ENCODE measurements at places on chromosomes 12 and 14.

DNA sequence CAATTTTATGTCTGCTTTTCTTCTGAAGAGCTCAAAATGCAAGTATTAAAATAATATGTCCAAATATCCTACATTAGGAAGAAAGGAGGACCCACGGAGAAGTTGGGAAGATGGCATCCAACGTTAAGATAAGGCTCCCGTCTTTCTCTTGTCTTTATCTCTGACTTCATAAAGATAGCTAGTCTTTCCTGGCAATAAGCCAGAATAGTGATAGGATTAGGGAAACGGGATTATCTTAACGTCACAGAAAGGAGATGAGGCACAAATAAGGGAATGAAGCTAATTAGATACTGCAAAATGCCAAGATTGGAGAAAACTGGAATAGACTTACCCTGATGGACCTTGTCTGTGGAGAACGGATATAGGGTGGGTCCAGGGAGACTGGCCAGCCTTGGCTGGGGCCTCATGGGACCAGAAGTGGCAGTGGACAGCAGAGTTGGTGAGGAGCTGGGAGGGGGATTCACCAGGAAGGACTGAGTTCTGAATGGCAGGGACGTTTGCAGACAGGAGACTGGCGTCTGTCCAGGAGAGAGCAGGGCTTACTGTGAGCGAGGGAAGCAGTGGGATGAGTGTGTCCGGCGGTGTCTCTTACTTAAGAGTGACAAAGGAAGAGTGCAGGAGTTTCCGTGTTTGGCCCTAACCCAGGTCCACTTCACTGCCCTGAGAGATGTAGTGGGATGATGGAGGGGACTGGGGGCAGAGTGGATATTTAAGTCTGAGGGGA lies 119.9 kb downstream of the CACNA1C start:
- DNase-seq: no peak

DNA sequence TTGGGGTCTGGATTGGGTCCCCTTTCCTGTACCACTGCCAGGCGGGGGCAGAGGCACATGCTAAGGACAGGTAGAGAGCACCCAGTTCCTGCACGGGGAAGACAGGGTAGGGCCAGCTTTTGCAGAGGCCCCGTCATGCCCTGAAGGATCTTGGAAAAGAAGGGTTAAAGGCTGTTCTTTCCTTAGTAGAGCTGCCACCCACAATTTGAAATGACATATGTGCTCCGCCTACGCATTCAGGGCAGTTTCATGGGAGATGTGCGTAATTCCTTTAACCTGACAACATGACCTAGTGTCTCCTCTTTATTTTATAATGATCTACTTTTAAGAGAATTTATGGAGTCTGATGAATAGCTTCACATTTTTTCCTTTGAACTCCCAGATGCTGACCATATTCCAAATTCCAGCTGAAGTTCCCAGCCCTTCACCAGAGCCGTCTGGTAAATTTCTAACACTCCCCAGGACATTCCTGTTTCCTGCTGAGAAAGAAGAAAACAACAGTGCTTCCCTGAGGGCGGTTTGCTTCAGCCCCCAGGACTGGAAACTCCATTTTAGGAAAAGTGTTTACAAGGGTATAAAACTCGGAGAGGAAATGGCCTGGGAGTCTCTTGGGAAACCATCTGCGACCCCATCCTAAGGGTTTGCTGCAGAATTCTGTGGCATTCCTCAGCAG lies 58.9 kb upstream of the PLEKHG3 start:
- no peak for DNase-seq

DNA sequence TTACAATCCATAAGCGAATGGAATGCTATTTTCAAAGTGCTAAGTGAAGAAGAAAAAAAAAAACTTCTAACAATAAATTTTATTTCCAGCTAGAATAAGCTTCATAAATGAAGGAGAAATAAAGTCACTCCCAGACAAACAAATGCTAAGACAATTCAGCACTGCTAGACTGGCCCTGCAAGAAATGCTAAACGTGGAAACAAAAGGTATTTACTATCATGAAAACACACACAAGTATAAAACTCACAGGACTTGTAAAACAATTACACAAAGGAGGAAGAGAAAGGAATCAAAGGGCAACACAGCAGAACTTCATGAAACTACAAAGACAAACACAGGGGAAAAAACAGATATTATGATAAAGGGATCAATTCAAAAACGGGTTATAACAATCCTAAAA lies 85.8 kb upstream of the NELL2 start:
- no peak for DNase-seq

- no peak for DNase-seq
Observed at GRCh38 chr12:118269806-118270205, 102.9 kb downstream of the TAOK3 start.

DNA sequence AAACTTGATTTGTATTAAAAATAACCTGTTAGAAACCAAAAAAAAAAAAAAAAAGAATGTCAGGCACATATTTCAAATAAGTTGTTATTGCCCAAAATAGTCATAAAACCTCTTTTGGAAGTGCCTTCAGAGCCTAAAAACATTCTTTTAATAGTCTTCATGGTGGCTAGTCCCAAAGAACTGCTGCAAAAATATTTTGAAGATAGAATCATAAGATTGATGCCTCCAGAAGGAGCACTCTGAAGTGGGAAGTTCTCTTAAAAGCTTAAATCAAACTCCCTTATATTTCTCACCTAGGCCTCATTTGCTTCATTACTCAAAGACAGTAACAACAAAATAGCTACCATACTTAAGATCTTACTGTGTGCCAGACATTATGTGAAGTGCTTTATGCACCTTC lies 27.2 kb upstream of the NT5DC3 start:
- DNase-seq: no peak

DNA sequence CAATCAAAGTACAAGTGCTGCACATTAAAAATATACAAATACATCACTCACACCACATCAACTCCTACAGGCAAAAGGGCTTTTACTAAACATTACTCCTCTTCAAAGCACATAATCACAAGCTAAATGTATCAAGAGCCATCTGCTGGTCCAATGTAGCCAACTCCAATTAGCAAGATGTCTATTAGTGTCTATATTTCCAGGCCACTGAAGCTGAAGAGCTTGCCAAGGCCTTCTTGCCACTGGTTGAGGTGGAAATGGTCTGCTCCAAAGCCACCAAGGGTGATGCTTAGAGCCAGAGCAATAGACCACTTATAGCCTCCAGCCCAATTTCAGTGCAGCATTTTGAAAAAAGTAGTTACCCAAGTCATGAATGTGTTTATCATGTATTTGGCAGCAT lies 54.4 kb downstream of the RASSF9 start:
- no peak for DNase-seq

DNA sequence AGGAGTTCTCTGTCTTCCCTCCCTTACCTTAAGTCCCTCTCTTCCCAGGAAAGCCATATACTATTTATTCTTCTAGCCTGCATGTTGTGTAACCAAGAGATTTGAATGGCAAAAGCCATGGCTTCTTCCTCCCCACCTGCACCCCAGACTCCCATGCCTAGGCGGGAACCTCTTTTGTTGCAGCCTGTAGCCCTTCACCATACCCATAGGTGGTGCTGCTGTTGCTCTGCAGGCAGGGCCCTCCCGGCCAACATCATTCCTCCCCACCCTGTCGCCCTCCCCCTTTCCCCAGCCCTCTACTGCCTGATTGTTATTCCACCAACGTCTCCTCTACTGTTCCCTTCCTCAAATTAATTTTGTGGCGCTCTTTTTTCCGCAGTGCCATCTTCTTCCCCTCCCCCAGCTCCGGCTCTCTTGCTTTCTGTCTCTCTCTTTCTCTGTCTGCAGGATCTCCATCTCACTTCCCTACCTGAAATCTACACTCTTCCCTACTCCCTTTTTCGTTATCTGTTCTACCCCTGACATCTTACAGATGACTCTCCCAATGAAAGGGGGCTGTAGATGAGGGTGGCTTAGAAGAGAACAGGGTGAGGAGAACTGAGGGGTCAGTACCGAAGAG lies 13.8 kb downstream of the NGDN start:
- no peak for DNase-seq

- DNase-seq: no peak
Observed at GRCh38 chr12:132776816-132777568, 15.4 kb upstream of the ANKLE2 start.

GRCh38 chr12:75974323-75975187 lies 57.0 kb downstream of the PHLDA1 start:
- no peak for DNase-seq

DNA sequence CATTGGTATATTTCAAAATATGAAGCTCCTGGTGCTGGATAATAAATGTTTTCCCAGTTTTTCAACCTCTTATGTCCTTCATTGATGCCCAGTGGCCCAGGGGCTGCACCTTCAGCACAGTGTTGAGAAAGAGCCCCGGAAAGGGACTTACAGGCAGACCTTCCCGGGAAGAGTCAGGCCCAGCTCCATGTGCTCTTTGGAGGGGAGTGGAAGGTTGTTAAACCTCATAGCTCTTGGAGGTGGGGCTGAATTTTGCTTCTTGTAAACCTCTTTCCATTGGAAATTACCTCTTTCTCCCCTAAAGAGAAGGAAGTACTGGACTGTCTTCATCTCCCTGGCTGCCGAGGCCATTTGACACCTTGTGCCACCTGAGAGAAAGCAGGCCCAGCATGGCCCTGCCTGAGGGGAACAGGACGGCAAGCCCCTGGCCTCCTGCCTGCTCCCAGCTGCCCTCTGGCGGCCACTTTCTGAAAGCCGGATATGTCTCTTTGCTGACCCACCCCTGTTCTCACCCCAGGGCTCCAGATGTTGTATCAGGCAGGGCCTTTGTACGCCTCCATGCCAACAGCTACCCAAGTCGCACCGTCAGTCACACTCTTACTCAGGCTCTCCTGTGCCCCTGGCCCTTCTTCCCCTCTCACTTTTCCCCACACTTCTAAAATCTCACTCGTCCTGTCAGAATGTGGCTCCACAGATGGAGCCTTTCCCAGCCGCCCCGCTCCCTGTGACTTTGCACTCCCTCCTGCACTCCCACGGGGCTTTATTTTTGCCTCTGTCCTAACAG lies 43.0 kb downstream of the EVL start:
- DNase-seq: peak; percentile 90

GRCh38 chr14:56276108-56276507 lies 157.9 kb downstream of the PELI2 start:
- DNase-seq: no peak

GRCh38 chr12:74689071-74689655 lies 151.5 kb downstream of the ATXN7L3B start:
- DNase-seq: no peak

DNA sequence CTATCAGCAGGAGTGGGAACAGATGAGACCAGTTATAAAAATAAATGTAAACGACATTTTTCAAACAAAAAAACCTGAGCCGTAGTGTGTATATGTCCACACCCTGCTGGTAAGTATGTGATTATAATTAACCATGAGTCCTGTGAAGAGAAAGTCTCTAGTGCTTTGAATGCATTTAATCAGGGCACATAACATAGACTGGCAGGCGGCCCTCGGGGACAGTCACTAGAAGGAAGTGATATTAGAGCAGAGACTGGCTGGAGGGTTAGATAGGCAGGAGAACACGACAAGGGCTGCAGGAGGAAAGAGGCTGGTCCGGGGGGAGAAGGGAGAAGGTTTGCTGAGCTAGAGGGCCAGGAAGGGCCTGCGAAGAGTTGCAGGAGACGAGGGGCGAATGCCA lies 23.8 kb upstream of the ELK3 start:
- no peak for DNase-seq

GRCh38 chr12:116524964-116525379 lies 34.2 kb upstream of the MAP1LC3B2 start:
- no peak for DNase-seq

DNA sequence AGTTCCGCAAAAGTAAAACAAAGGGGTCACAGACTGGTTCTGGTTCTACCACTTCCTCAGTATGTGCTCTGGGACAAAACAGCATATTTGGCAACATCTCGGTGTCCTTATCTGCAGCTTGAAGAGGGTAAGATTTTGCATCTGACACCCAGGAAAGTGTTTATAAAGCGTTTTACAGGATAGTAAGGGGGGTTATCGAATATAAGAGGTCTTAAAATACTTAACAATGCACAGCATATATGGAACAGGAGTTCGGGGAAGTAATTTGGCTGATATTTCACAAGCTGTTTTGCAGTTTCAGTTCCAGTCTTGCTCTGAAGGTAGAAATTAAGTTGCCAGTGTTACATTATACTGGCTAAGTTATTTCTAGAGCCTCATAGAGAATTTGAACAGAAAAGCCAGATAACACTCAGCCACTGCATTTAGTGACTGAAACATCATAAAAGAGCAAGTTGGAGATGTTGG lies 904 bp upstream of the MAP4K5 start:
- DNase-seq: no peak

- no peak for DNase-seq
Observed at GRCh38 chr12:116397148-116397547, 119.7 kb upstream of the MED13L start.

- peak; percentile 76 for DNase-seq
Observed at GRCh38 chr12:57899010-57899662, 42.2 kb upstream of the ATP23 start.

GRCh38 chr12:93921521-93921920 lies 226.9 kb upstream of the PLXNC1 start:
- DNase-seq: no peak

DNA sequence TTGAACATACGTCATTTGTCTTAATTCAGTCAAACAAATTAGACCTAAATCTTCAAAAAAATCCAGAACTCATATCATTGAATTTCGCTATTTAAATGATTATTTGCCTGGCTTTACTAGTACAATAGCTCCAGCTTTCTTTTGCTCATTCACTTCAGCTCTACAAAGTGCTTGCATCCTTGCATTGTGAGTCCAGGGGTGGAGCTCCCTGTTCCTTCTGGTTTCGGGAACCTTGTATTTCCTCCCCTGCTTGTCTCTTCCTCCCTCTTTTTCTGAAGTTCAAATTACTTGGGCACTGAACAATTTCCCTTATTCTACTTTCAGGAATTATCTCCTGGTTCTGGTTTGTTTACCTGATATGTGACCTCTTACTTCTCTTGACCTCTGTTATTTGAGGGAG lies 58.1 kb upstream of the KITLG start:
- no peak for DNase-seq

DNA sequence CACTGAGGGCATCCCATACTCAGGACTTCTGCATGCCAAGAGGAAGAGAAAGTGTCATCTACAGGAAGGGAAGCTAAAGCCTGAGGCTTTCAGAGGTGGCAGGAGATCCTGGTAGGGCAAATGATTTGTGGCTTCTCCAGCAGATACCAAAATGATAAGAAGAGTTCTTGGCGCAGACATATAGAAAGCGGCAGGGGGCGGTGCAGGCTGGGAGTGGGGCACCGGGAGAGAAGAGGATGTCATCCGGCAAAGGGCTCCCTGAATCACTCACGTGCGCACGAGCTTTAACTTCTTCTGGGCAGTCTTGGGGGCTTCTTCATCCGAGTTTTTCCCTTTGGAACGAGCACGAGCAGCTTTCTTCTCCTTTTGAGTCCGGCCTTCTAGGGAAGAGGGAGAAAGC lies 5.2 kb upstream of the ACRBP start:
- DNase-seq: no peak

- DNase-seq: no peak
Observed at GRCh38 chr12:65952737-65953209, 128.5 kb downstream of the HMGA2 start.

GRCh38 chr14:37563189-37563588 lies 31.9 kb downstream of the FOXA1 start:
- no peak for DNase-seq

DNA sequence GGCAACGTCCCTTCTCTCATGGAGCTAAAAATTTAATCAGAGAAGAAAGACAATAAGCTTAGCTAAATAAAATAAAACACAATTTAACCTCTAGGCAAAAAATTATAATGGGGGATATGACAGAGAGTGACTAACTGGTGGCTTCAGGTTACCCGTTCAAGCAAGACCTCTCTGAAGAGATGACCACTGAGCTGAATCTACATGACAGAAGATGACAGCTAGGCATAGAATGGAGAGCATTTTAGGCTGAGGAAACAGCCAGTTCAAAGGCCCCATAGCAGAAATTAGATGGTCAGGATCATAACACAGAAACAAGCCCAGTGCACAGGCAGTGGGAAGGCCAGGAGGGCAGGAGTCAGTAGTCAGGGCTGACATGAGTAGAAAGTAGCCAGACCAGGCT lies 1094.3 kb downstream of the VRK1 start:
- DNase-seq: no peak
